ENCODE measurements at places on chromosomes 12 and 14.

DNA sequence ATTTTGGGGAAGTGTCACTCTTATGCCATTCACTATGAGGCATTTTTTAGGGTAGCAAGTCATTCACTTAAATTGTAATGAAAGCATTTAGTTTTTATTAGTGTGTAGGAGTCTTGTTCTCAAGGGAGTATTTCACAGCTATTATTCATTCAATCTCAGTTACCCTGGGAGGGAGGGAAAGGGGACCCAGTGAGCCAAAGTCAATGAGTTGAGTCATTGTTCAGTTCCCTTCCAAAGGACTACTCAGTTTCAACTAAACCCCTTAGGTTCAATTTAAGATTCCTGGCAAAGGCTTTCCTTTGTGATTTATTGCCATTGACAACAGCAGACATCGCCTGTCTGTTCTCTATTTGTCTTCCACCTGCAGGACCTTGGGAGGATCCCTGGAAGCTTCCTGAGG lies 29.3 kb upstream of the RASSF8 start:
- DNase-seq = no peak

GRCh38 chr14:21846227-21846885 lies 172.7 kb upstream of the OR4E1 start:
- DNase-seq = peak; percentile 53

GRCh38 chr12:123528858-123529257 lies 4.7 kb downstream of the RILPL1 start:
- DNase-seq = no peak

DNA sequence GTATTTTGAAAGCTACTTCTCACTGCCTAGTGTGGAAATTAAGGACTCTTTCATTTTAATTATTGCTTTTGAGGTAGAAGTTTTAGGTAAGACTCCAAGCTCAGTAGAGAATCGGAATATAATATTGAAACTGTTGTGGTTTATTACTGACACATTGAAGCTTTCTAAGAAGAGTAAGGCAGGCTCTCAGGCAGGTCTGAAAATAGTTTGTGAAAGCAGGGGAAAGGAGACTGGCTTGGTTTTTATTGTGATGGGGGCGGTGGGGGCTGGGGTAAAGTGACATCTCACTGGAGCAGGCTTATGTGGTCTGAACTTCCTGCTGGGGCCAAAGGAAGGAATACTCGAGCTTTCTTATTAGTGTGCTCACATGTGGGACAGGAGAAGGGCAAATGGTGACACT lies 79.5 kb downstream of the OTOGL start:
- no peak for DNase-seq

DNA sequence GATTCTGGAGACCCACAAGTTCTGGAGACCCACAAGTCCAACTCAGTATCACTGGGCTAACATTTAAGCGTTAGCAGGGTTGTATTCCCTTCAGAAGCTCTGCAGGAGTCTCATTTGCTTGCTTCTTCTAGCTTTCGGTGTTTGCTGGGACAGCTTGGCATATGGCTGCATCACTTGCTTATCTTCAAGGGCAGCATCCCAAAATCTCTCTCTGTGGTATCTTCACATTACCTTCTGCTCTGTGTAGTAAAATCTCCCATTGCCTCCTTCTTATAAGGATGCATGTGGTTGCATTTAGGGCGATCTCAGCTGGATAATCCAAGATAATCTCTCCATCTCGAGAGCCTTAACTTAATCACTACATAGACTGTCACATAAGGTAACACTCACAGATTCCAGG lies 7.3 kb upstream of the CNTN1 start:
- no peak for DNase-seq

DNA sequence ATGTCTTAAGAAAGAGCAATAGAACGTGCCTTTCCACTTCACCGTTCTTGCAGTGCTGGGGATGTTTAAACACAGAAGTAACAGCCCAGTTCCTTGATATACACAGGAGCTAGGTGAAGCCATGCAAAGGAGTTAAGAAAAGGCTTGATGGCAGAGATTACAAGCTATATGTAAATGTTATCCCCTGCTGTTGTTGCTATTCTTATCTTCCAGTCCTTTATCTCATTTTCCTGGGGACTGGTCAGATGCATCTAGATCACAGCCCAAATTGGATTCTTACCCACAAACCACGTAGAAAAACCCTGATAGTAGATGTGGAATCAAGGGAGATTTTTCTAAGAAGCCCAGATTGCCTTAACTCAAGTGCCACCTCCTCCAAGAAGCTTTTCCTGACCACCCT lies 5.5 kb downstream of the ASCL1 start:
- no peak for DNase-seq

DNA sequence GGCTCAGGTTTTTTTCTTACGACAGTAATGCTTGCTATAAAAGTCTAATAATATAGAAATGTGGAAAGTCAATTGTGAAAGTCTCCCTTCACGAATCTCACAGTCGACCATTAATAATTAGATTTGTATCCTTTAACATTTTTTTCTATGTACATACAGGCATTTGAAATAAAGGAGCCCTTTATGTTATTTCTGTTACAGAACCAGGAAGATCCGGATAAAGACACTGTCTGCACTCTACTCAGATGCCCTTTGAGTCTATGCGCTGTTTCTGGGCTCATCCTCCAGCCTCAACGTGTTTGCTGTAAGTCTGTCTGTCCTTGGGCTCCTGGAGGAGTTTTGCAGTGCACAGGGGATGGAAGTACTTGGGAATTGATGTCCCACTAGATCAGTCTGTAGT lies 212.2 kb upstream of the ATP2B1 start:
- DNase-seq = no peak

GRCh38 chr12:28539691-28540323 lies 349.6 kb downstream of the CCDC91 start:
- DNase-seq = no peak

DNA sequence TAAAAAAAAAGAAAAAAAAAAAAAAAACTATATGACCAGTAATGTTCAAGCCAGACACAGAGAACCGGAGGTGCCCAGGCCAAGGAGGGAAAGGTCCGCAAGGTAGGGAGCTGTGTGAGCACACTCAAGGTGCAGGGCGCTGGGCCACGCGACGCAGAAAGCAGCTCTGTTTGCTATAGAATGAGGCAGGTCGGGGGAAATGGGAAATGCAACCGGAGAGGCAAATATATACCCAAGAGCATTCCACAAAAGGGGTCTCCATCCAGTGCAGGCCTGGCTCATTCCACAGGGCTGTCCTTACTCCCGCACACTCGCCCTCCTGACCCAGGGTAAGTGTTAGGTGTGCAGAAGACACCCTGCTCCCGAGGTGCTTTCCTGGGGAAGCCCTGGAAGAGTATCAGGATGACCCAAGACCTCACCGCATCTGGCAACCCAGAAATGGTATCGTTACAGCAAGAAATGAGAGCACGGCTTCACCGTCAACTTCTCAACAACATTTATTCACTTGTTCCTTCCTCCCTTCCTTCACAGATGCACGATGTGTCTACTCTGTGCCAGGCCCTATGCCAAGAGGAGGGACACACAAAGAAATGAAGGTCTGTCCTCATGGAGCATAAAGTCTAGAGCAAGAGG lies 86.4 kb downstream of the BCL11B start:
- DNase-seq = no peak

DNA sequence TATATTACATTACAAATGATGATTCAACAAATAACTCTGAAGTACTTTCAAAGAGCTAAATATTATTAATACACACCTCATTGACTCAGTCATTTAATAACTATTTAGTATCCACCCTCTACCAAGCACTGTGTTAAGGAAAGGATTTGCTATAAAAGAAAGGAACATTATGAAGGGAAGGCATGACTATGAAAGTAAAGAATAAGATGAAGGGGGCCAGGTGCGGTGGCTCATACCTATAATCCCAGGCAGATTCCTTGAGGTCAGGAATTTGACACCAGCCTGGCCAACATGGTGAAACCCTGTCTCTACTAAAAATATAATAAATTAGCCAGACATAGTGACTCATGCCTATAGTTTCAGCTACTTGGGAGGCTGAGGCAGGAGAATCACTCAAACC lies 107.9 kb downstream of the PLCZ1 start:
- no peak for DNase-seq

DNA sequence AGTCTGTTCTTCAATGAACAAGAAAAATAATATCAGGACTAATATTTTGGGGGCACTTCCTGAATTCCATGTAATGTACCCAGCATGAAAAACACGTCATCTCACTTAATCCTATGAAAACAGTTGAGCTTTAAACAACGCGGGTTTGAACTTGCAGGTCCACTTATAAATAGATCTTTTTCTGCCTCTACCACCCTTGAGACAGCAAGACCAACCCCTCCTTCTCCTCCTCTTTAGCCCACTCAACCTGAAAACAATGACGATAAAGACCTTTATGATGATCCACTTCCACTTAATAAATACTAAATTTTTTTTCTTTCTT lies 203.9 kb upstream of the KRR1 start:
- no peak for DNase-seq

- DNase-seq = no peak
Observed at GRCh38 chr12:81570234-81570633, 188.9 kb downstream of the PPFIA2 start.

GRCh38 chr12:67268335-67268895 lies 743 bp upstream of the CAND1 start:
- DNase-seq = peak; percentile 86

- DNase-seq = no peak
Observed at GRCh38 chr14:81837304-81837703, 303.7 kb upstream of the SEL1L start.

GRCh38 chr14:92382677-92383076 lies 59.7 kb downstream of the SLC24A4 start:
- no peak for DNase-seq

DNA sequence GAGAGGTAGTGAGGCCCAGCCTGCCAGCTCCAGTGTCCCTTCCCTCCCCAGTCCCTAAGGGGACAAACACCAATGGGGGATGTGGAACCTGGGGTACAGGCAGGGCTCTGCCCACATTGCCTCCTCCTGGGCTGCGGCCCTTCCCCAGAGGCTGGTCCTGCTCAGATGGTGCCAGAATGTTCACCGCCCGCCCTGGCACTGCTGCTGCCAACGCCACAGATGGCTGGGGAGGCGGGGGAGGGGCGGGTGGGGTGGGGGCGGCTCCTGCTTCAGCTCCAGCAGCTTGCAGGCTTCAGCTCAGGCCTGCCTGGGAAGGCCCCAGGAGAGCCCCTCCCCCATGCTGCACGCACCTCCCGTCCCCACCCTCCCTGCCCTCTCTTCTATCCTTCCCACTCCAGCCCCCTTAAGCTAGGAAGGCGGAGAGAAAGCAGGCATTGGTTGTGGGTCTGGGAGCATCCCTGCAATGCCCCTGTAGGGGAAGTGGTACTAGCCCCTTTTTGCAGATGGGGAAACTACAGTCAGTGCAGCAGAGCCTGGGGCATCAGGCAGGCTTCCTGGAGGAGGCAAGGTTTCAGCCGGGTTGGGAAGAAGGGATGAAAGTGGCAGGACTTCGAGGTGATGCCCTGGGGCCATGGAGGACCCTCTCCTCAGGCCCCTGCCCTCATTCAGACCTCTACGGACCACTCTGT lies 2.0 kb upstream of the BEGAIN start:
- no peak for DNase-seq

DNA sequence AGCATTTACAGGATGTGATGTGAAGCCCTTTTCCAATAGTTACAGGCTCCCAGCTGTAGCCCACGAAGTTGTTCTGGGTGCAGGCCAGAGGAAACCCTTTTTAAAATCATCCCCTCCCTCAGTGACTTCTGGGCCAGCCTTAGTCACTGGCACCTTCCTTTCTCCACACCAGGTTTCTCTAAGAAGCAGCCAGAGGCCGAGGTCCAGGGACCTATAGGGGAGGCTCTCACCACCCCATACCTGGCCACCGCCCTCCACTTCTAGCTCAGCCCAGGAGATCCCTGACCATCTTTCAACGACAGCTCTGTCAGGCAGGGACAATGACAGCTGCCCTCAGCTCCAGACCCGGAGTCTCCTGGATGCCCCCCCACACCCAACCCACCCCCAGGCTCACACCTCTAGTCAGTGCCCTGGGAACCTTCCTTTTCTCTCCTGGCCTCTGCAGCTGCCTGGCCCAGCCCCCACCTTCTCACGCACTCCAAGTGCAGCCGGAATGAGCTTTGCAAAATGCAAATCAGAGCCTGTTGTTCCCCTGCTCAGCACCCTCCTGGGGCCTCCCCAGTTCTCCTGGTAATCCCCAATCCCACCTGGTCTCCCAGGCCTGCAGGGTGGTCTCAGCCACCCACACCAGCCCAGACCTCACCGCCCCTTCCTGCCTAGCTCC lies 46.7 kb downstream of the TESC start:
- no peak for DNase-seq

GRCh38 chr12:132279184-132279889 lies 50.1 kb downstream of the GALNT9 start:
- DNase-seq = no peak

- no peak for DNase-seq
Observed at GRCh38 chr14:76201162-76201561, 49.4 kb downstream of the GPATCH2L start.

DNA sequence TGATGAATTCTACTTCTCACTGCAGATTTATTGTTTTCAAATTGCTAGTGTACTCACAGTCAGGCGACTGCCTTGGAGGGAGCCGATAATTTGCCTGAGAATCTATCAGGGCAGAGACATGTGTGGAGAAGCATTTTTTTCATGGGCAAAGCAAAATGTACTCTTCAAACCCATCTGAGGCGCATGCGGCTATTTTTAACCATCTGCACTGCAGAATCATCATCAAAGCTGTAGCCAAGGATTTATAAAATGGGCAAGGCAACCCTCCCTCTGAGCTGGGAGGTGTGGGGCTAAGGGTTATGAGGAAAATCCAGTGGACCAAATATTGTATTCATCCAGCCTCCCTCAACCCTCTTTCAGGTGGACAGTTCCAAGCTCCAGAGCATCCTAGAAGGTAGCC lies 37.7 kb downstream of the BEST3 start:
- no peak for DNase-seq

GRCh38 chr12:62396750-62397149 lies 69.9 kb upstream of the MON2 start:
- no peak for DNase-seq

DNA sequence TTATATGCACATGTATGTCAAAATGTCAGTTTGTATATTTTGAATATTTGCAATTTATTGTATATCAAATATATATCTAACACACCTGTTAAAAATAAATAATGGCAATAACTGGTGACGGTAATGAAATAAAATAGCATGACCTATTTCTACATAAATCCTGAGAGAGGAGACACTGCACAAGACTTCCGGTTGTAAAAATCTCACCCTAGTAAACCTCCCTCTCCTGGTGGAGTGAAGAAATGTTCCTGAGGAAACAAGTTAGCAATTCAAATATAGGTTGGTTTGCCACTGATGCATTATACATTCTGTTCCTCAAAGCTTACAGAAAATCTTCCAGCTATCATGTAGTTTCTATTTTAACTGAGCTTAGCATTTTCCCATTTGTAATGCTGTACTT lies 166.1 kb upstream of the SYT10 start:
- no peak for DNase-seq

All from activated T-cell treated with anti-CD3 and anti-CD28 coated beads for 24 hours (primary cell).